ENCODE measurements at places on chromosomes 7 and 10.

DNA sequence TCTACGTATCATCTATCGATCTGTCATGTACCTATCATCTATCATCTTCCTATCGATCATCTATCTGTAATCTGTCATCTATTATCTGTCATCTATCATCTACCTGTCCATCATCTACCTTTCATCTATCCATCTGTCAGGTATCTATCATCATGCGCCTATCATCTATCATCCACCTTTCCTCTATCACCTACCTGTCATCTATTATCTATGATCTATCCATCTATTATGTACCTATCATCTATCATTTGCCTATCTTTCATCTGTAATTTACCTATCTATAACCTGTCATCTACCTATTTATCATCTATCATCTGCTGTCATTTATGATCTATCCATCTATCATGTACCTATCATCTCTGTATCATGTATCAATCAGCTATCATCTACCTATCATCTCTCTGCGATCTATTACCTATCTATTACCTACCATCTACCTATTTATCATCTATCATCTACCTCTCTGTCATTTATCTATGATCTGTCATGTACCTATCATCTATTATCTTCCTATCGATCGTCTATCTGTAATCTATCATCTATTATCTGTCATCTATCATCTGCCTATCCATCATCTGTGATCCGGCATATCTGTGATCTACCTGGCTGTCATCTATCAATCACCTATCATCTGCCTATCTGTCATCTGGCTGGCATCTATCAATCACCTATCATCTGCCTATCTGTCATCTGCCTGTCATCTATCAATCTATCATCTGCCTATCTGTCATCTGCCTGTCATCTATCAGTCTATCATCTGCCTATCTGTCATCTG, 1.6 kb upstream of the VIPR2 start:
- DNase-seq, result no peak

- DNase-seq, result no peak
Observed at GRCh38 chr10:1270906-1271305, 214.7 kb downstream of the WDR37 start.

DNA sequence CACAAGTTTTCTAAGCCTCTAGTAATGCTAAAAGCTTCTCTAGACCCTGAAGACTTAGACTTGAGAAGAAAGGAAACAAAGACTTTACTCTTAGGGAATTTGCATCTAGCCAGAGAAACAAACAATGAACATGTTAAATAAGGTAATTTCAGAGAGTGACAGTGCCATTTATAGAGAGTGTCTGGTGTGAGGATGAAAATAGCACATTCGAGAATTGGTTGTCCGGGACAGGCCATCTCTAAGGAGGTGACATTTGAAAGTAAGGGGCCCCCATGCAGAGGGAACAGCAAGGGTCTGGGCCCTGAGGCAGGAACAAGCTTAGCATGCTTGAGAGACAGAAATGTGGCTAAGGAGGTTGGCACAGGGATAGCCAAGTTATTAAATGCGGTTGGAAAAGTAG, 48.1 kb downstream of the ADAM22 start:
- no peak for DNase-seq

DNA sequence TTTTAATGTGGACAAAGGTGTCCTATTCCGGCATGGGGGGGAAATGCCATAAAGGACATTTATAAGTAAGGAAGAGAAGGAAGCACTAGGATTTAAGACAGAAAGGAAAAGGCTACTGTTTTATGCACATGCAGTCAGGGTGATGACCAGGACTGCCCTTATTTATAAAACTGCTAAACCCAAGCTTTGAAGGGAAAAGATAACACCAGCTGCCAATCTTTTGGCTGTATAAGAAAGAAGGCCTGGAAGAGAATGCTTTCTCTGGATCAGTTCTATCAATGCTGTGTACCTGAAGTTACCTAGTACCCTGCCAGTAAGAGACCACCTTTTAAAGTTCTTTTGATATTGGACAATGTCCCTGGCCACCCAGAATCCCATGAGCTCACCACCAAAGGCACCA, 59.2 kb downstream of the MINDY3 start:
- DNase-seq, result no peak

DNA sequence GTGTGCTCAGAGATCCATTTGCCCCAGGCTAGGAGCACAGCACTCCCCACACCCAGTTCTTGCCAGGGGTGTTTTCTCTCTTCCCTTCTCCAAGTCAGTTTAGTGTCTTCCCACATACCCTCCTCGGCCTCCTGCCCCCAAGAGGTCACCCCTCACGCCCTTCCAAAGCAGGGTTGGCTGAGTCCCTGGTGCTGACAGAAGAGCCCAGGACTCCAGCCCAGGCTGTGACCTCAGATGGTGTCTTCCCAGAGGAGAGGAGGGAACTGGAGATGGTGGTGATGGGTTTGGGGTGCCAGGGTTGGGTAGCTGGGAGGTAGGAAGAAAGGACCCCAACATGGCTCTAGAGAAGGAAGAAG, 19.8 kb downstream of the ZNF775 start:
- DNase-seq, result no peak

GRCh38 chr7:38798552-38799267, 110.3 kb downstream of the VPS41 start:
- no peak for DNase-seq

GRCh38 chr7:46461334-46461777, 540.3 kb upstream of the IGFBP3 start:
- DNase-seq, result no peak

GRCh38 chr7:1953199-1954190, 279.2 kb downstream of the MAD1L1 start:
- no peak for DNase-seq

GRCh38 chr7:134289423-134289822, 27.3 kb downstream of the SLC35B4 start:
- DNase-seq, result no peak

DNA sequence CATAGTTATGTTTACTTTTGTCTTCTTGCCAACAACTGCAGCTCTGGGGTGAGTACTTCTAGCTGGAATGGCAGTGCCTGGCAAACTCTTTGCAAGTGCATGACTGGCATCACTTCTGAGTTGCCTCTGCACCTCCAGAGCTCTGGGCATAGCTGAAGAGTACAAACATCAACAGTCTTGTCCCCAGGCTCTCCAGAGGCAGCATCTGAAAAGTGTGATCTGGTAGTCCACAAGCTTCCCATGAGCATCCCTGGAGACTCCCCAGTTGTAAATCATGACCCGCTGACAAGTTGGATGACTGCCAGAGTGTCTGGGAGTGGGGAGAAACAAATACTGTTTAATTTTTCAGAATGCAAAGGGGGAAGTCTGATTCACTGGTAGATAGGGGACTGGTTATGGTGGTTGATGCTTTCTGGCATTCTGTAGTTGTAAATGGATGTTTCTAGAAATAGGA, 138.9 kb upstream of the CDK13 start:
- DNase-seq, result no peak

- no peak for DNase-seq
Observed at GRCh38 chr10:69968830-69969229, 83.8 kb upstream of the MACROH2A2 start.

GRCh38 chr7:155635817-155636216, 8.6 kb upstream of the RBM33 start:
- no peak for DNase-seq

DNA sequence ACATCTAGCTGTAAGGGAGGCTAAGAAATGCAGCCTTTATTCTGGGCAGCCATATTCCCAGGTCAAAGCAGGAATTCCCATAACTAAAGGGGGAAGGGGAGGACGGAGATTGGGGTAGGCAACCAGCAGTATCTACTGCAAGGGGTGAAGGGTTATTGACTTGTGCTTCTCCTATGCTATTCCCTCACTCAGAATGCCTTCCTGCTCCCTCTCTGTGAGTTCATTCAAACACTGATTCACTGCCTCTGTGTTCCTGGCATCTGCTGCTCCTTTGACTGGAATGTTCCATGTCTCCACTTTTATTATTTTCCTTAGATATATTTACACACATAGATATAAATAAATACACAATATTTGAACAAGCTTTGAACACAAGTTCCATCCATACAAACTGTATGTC, 11.1 kb downstream of the HTR7 start:
- no peak for DNase-seq

- DNase-seq, result no peak
Observed at GRCh38 chr10:11891776-11892486, 68.8 kb downstream of the PROSER2 start.

- no peak for DNase-seq
Observed at GRCh38 chr10:97686301-97686961, 610 bp downstream of the AVPI1 start.

Measured in activated CD8-positive, alpha-beta memory T cell treated with anti-CD3 and anti-CD28 coated beads for 1 hour (primary cell).